ENCODE measurements at places on chromosomes 13 and 19. TPM values are rescaled to one million over a fixed set of nuclear protein-coding genes. Genes with fewer than 3 reads are reported as not detected.

KLK10 gene
- not detected for total RNA-seq

PROSER1 gene
- 21.2 TPM for total RNA-seq

DNA sequence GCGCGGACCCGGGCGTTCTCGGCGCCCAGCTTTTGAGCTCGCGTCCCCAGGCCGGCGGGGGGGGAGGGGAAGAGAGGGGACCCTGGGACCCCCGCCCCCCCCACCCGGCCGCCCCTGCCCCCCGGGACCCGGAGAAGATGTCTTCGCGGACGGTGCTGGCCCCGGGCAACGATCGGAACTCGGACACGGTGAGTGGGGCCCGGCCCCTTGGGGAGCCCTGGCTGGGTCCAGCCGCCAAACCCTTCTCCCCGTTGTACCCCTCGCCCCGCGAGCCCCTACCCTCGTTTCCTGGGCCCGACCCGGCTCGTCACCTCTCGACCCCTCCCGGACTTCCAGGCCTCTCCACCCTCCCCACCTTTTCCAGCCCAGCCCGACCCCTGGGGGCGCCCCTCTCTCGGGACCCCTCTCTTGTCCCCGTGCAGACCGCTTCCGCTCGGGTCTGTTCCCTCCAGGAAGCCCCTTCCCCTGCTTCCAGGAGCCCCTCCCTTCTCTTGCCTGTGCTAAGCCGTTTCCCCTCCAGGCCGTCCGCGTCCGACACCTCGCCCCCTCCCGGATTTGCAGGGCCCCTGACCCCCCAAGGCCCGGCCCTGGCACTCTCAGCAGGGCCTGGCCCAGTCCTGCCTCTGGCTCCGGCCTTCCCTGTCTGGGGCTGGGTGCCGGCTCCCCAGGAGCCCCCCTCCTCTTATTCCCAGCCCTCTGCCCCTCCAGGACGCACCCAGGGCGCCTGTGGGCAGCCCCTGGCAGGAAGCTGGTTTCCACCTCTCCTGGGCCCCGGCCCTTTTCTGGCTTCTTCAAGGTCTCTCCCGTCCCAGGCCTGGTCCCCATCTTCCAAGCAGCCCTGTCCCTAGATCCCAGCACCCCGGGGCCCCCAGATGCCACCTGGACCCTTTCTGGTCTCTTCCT lies 632 bp downstream of the MARK4 start:
- DNase-seq: no peak

OR7D2 gene
- total RNA-seq: 0.35 TPM

C5AR2 gene
- total RNA-seq: under 0.01 TPM

GRCh38 chr13:49357694-49358093 lies 86.2 kb downstream of the CAB39L start:
- no peak for DNase-seq

DNA sequence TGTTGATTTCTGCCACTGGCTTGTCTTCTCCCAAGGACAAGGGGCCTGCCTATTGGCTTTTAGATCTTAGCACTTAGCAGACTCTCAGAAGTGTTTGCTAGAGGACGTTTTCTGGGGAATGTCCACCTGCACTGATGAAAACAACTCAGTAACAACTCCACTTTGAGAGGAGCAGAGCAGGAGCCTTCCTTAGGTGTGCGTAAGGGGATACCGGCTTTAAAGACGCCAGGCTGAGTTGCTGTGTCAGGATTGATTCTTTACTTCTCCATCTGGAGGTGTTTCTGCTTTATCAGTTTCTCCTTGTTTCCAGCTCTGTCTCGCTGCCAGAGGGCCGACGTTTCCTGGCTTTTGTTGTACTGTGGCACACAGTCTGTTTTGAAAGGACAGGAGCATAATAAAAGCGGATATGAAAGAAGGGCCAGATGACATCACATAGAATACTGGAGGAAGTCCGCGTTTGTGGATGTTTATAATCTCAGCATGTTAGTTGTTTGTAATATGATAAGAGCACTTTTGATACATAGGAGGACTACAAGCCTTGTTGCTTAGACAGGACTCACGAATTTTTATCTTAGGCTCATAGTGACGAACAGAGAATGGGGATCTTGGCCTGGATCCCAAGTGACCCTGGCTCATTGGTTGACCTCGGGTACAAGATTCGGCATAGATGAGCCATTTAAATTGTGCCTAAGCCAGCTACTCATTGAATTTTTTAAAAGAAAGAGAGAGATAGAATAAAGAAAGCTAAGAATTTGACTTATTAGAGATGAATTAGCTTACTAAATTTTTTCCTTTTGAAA lies 34.6 kb downstream of the COL4A2 start:
- DNase-seq: peak; percentile 77

Data from glomerular endothelial cell (primary cell).